ENCODE measurements at places on chromosomes 11 and 22. TPM values are rescaled to one million over a fixed set of nuclear protein-coding genes. Genes with fewer than 3 reads are reported as not detected.
A peak's percentile ranks its signal among the peaks of the same experiment; 100 is the strongest.

GRCh38 chr11:72716290-72716689 lies 35.9 kb downstream of the ARAP1 start:
- DNase-seq: no peak

DNA sequence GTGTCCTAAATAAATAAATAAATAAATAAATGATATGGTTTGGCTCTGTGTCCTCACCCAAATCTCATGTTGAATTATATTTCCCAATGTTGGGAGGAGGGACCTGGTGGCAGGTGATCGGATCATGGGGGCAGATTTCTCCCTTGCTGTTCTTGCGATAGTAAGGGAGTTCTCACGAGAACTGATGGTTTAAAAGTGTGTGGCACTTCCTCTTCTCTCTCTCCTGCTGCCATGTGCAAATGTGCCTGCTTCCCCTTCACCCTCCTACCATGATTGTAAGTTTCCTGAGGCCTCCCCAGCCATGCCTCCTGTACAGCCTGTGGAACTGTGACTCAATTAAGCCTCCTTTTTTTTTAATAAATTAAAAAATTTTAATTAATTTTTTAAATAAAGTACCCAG lies 138.2 kb downstream of the FBXO7 start:
- no peak for DNase-seq

DNA sequence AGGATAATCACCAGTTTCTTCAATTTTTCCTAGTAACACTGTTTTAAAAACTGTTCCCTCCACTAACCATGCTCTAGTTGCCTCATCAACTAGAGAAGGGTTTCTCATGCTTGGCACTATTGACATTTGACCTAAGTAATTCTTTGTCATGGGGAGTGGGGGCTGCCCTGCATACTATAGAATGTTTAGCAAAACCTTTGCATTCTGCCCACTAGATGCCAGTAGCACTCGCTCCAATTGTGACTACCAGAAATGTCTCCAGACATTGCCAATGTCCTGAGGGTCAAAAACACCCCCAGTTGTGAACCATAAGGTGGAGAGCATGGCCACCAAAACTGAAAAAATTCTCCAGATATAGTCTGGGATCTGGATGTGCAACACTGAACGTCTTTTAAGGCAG lies 27.6 kb upstream of the BMAL1 start:
- no peak for DNase-seq

GRCh38 chr22:37564111-37564711 lies 3.9 kb downstream of the CDC42EP1 start:
- no peak for DNase-seq

- DNase-seq: no peak
Observed at GRCh38 chr11:16779436-16779835, 41.0 kb downstream of the C11orf58 start.

DNA sequence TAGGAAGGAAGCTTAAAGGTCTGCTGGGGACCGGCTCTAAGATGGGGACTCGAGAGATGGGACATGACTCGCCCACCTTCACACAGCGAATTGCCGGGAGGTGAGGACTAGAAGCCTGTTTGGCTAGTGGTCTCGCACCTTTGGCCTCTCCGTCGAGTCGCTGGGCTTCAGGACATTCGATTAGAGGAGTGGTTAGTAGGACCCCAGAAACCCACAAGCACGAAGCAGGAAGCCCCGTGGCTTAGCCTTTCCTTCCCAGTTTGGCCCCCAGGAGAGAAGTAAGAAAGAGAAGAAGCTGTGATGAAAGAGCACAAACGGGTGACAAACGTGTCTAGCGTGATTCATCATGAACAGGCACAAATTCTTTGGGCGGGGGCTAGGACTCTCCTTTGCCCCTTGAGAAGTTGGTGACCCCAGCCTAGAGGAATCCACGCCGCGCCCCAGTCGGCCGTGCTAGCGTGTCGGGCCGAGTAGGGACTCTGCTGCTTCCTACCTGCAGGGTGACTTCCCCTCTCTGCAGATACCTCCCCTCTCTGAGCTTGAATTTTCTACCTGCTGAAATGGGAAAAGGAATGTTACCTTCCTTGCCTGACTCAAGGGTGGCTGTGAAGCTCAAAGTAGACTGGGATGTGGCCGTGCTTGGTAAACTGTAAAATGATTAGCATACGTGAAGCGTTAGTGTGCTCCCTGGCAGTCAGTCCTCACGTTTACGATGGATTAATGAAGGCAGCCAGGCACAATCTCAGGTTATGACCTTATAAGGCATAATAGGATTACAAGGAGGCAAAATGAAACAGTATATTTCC lies 1.1 kb upstream of the ADM start:
- DNase-seq: peak; percentile 38

DNA sequence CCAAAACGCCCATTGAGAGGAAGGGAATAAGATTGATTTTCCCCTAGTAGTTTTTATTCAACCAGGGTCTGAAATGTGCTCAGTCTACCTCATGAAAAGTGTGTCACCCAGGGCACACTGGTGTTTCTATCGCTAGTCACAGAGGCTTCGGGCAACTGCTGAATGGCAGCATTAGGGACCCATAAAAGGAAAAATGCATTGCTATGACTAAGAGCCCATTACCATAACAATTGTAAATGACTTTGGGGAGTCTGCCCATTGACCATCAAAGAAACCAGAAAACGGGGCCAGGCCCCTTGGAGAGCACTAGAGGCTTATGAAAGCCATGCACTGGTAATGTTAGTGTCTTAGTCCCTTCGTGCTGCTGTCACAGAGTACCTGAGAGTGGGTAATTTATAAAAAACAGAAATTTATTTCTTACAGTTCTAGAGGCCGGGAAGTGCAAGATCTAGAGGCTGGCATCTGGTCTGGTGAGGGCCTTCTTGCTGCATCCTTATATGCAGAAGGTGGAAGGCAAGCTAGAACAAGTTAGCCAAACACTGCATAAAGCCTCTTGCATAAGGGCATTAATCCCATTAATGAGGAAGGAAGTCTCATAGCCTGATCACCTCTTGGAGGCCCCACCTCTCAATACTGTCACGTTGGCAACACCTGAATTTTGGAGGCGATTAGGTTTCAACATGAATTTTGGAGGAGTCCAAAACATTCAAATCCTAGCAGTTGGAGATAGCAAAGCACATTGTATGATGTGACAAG lies 306.7 kb downstream of the ST3GAL4 start:
- DNase-seq: no peak

AGBL2 gene
- total RNA-seq: 3.2 TPM

B3GAT3 gene
- total RNA-seq: 32.7 TPM

ZNF74 gene
- total RNA-seq: 11.1 TPM

MS4A4A gene
- total RNA-seq: not detected
